ENCODE measurements at places on chromosomes 3 and 15.

GRCh38 chr3:139414608-139415224, 25.3 kb upstream of the COPB2 start:
- no peak for ATAC-seq

- no peak for ATAC-seq
Measured at GRCh38 chr15:23913635-23914034, 226.5 kb upstream of the NDN start.

DNA sequence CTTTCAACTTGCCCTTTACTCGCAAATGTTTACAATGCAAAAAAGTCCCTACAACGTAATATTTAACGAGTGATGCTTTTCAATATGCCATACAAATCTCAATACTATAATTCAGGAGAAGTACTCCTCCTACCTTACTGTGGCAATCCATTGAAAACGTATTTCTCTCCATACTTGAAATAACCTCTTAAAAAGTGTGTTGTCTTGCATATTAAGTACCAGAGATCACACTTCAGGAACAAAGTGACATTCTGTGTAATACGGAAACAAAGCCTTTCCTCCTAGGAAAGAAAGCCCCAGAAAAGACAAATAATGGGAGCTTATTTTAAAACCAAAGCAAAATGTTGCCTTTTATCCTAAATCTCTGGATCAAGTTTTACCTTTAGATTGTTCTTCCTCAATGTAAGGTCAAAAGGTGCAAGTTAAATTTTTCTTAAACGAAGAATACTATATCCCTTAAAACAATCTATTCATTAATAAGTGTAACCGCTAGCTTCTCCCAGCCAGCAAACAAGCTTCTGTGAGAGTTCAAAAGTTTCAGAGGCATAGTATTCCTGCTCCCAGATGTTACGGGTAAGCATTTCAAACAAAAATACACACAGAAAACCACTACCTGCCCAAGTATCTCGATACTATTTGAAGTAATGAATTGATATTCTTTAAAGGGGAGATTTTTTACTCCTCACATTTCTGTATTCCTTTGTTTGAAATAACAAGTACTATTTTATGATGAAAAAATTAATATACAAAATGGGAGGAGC, 1.7 kb downstream of the TJP1 start:
- no peak for ATAC-seq

- peak; percentile 91 for ATAC-seq
Measured at GRCh38 chr3:43181202-43181821, 75.4 kb upstream of the POMGNT2 start.

GRCh38 chr3:17494117-17494809, 248.2 kb downstream of the TBC1D5 start:
- ATAC-seq = no peak

GRCh38 chr3:33834096-33834453, 35.6 kb downstream of the PDCD6IP start:
- ATAC-seq = no peak

Data from activated T-helper 17 cell treated with anti-CD3 and anti-CD28 coated beads, Interleukin-2, amount 50 U/mL, for 72 hours (primary cell).